Muscle of leg (tissue), 16 donors: ENCODE measurements at places on chromosomes 3 and 15. TPM values are rescaled to one million over a fixed set of nuclear protein-coding genes. Genes with fewer than 3 reads are reported as not detected.

The ABHD2 gene
- polyA plus RNA-seq = 21.0 TPM

The POLQ gene
- 2.9 TPM for polyA plus RNA-seq

The NEK4 gene
- polyA plus RNA-seq = 10.0 TPM

The ULK3 gene
- 43.8 TPM for polyA plus RNA-seq

The UNC13C gene
- 2.0 TPM for polyA plus RNA-seq

The ILDR1 gene
- 0.21 TPM for polyA plus RNA-seq

The CRYGS gene
- polyA plus RNA-seq = 3.8 TPM

The KNG1 gene
- polyA plus RNA-seq = not detected

The ZNF662 gene
- polyA plus RNA-seq = 19.8 TPM

The CLDN18 gene
- polyA plus RNA-seq = 0.57 TPM
